Stimulated activated memory B cell treated with anti-CD40 and anti-IgM and Interleukin-4, amounts not matched to agents 10 μg/mL and 1 μg/mL and 100 μg/mL, for 72 hours (primary cell): ENCODE measurements at places on chromosomes 12 and 14.

GRCh38 chr12:47982311-47982710 lies 18.9 kb downstream of the TMEM106C start:
- no peak for ATAC-seq

DNA sequence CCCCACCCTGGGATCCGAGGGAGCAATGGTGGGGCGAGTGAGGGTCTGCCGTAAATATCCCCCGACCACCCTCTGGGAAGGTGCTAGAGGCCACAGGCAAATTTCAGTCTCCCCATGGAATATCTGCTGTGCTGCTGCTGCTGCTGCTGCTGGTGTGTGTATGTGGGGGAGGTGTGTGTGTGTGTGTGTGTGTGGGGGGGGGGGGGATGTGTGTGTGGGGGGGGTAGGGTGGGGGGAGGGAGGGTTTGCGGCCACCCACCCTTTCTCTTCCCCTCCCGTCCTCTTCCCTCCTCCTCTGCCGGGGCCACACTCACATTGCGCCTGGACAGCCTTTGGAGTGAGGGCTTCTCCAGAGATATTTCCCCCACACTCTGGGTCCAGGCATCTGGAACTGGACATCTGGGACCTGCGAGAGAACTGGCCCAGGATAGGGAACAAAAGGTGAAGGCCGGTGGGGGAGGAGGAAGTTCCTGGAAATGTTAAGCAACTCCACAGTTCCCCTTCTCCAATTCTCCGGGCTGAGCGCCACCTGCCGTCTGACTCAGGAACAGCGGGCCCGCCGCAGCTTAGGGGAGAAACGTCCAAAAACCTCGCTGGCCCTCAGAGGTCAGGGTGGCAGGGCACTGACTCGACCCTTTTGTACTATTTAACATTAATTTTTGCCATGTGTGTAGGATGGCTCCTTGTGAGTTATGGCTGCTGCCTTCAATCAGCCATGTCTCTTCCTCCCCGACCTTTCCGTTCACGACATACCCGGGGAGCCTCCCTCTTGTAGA lies at the start of gene C1RL:
TSS of gene C1RL (minus strand) at position 419 of the 776 bp plus-strand sequence. CDS start at position 385, 34 bp downstream.
- ATAC-seq, result peak; percentile 61

- no peak for ATAC-seq
These were observed 55.8 kb downstream of the TBX3 start for GRCh38 chr12:114628199-114628598.

- peak; percentile 57 for ATAC-seq
These were observed 286 bp downstream of the PPP4R3A start for GRCh38 chr14:91509878-91510170.

DNA sequence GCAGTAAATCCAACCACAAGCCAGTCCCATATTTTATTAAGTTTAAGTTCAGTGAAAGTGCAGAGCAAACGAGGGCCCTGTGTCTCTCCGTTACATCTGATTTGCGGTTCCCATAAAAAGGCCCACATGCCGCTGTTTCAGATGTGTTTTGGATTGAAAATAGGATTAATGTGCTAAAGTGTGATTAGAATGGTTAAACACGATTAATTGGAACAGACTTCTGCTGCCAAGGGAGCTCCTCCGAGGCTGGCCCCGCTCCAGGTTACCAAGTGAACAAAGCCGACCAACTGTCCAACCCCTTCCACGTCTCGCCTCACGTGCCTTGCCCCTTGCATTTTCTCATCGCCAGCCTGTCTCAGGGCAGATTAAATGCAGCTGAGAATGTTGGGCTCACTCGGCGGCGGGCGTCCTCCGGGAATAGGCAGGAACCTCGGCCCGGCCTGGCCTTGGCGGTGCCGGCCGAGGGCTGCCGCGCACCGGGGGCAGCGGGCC lies 166.5 kb upstream of the GSC start:
- ATAC-seq, result peak; percentile 13

GRCh38 chr12:44582521-44582920 lies 293.6 kb downstream of the NELL2 start:
- ATAC-seq, result no peak
